GDM1 (cell line): ENCODE measurements at places on chromosomes 16 and 17.

- DNase-seq, result no peak
Measured at GRCh38 chr16:3752984-3753383, 35.7 kb upstream of the TRAP1 start.

GRCh38 chr16:7843261-7843660 is 510.6 kb downstream of the RBFOX1 start:
- DNase-seq, result no peak

DNA sequence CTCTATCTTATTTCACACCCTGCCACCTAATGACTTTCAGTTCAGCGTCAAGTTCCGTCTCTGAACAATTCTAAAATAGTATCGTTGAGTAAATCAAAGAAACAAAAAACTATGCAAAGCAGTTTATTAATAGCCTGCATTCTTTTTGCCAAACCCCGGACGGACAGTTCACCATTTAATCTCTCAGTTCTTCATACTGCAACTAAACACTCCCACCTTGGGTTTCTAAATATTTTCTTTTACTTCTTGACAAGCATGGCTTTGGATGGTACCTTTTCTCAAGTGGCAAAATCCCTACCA is 1.2 kb downstream of the MYH11 start:
- DNase-seq, result no peak

GRCh38 chr16:58118801-58119508 is 10.2 kb downstream of the CFAP20 start:
- no peak for DNase-seq
